ENCODE measurements at places on chromosomes 1 and 21.

DNA sequence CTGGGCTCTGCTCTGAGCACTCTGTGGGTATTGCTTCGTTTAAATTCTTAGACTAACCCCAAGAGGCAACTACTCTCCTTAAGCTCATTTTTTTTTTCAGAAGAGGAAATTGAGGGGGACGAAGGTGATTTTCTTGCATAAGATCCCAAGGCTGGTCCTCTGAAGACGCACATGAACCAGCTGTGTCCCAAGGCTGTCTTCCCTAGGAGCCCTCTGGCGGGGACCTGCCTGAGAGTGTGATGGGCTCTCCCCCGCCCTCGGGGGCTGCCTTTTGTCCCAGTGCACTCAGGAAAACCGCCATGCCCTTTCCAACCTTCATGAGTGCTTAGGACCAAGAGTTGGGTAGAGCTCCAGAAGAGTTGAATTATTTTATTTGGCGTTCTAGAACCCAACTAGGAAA is 21.7 kb downstream of the UMODL1 start:
- DNase-seq: no peak

DNA sequence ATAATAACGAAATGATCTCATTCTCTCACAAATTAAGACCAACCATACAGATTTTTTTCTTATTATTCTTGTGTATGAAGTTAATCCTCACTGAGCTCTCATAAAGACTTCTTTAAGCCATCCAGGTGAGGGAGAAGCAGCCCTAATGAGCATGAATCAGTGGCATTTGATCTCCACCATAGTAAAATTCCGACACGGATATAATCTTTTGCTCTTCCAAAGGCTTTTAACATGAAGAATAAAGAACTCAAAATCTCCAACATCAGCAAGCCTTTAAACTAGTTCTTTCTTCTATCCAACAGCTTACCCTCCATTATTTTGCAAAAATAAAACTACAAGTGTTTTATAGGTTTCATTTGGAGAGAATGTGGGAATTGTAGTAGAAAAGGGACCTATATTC is 714.7 kb upstream of the NEGR1 start:
- DNase-seq: no peak

DNA sequence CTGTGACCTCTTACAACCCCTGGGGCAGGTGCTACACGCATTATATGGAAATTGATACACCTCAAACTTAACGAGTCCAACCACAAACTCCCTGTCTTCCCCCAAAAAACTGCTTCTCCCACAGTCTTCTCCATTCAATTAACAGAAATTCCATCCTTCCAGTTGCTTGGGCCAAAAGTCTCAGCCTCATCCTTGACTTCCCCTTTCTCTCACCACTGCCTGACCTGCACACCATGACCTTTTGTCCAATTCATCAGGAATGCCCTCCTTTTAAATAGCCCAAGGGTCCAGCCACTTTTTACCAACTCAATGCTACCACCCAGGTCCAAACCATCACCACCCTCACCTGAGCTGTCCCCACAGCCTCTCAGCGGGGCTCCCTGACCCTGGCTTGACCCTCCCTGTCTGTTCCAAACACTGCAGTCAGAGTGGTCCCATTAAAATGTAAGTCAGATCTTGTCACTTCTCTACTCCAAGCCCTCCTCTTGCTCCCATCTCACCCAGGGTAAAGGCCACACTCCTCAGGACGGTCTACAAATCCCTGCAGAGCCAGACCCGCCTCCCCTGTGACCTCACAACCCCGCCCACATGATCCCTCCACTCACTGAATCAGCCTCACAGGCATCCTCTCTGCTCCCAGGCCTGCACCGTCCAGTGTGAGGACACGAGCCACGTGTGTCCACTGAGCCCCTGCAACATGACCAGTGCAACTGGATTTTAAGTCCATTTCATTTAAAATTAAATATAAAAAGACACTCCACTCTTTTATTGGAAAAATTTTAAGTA is 18.5 kb downstream of the KCNN3 start:
- no peak for DNase-seq

- DNase-seq: no peak
Measured at GRCh38 chr1:21298981-21299391, 8.7 kb upstream of the ECE1 start.

DNA sequence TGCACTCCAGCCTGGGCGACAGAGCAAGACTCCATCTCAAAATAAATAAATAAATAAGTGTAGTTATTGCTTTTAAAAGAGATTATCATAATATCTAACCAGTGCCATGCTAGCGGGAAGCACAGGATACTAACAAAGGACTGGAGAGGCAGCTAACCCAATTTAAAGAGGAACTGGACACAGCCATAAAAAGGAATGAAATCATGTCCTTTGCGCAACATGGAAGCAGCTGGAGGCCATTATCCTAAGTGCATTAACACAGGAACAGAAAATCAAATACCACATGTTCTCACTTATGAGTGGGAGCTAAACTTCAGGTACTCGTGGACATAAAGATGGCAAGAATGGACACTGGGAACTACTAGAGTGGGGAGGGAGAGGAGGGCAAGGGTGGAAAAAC is 54.9 kb downstream of the TM2D1 start:
- DNase-seq: no peak

DNA sequence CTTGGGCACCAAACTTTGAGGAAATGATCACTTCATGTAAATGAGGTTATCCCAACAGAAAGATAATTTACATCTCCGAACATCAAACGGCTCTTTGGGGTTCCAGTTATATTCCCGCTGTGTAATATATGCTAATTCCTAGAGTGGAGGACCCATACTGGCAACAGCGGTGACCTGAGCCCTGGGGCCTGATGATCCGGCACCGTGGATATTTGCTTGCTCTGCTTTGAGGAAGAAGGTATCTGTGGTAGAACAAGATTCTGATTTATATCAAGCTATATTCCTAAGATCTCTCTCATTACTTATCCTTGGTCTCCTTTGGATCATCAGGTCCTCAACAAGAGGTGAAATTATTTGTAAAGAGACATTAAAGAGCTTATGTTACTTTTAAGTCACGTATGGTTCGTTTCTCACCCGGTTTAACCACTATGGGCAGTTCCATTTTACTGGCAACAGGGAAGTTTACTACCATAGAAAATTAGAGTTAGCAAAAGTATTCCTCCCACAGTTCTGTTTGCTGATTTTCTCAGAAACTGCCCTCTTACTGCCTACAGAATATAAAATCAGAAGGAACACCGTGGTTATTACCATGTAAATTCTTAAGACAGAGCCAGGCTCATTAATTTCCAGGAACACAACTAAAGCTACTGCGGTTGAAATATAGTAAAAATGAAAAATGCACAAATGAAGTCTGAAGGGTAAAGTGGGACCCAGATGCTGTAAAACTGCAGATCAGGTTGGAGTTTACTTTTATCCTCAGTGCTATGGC is 56.7 kb downstream of the MRPL39 start:
- DNase-seq: no peak

DNA sequence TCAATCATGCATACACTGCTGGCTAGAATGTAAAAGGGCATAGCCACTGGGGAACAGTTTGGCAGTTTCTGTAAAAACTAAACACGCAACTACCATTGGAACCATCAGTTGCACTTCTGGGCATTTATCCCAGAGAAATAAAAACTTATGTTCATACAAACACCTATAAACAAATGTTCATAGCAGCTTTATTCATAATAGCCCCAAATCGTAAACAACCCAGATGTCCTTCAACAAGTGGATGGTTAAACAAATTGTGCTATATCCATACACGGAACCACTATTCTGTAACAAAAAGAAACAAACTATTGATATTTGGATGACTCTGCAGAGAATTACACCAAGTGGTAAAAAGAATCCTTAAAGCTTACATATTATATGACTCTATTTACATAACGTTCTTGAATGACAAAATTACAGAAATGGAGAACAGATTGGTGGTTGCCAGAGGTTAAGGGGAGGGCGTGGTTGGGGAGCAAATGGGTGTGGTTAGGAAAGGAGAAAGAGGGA is 22.8 kb downstream of the LACTBL1 start:
- DNase-seq: peak; percentile 40

- peak; percentile 1 for DNase-seq
Measured at GRCh38 chr21:27761623-27762022, 794.7 kb upstream of the ADAMTS5 start.

- peak; percentile 38 for DNase-seq
Measured at GRCh38 chr1:228236744-228237143, 28.9 kb downstream of the OBSCN start.

GRCh38 chr1:27001570-27002360 is 8.3 kb downstream of the TRNP1 start:
- DNase-seq: no peak

DNA sequence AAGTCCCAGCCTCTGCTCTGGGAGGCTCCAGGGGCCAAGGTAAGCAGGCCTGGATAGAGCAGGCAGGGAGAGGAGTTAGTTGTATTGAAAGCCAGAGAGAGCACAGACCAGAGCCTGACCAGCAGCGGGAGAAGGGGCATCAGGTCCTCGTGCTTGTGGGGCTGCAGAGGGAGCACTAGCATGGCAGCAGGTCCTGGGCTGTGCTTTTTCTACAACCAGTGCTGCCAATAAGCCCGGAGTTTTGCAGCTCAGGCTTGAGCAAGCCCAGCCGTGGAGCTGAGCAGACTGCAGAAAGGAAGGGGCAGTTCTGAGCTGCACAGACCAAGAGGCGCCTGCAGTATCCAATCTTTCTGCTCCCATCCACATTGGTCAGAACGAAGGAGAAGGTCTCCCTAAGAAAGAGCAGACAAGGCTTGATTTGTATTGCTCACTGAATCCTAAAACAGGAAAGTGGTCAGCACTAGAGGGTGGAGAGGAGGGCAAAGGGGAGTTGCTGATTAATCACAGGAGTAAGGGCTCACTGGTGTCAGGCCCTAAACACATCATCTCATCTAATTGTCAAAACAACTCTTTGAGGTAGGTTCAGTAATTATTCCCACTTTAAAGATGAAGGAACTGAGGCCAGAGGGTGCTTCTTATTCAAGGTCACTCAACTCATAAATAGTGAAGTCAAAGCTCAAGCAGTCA is 2.7 kb downstream of the DENND2D start:
- no peak for DNase-seq

DNA sequence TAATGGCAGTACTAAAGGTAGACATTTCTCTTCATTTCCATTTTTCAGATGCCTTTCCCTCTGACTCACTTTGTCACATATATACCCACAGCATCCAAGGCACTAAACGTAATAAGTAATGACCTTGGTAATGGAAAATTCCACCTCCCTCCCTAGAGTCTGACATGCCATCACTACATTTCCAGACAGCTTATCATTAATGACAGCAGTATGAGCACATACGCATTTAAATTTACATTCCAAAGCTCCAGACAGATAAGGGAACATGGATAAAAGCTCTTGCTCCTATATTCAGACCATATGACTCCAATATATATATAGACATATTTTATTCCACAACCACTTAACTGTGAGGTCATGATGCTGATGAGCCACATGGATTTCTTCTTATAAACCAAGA is 191.7 kb upstream of the GORAB start:
- DNase-seq: no peak

DNA sequence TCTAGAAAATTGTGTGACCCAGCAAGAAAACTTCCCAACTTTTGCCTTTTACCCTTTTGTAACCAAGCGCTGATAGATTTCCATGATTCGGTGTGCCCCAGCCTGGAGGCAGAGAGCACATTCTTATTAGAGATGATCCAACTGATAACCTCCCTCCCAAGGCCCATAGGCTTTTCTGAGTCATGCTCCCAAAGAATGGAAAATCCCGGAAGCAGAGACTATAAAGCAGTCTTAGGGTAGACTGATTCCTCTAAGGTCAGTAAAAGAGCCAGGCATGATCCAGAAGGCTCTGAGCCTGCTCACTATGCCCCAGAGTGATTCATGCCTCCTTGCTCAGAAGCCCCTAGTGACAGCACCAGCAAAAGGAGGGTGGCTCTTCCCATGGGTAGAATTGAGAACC is 4.3 kb downstream of the CAMK1G start:
- DNase-seq: no peak

GRCh38 chr1:103327054-103327719 is 198.3 kb upstream of the RNPC3 start:
- DNase-seq: no peak

DNA sequence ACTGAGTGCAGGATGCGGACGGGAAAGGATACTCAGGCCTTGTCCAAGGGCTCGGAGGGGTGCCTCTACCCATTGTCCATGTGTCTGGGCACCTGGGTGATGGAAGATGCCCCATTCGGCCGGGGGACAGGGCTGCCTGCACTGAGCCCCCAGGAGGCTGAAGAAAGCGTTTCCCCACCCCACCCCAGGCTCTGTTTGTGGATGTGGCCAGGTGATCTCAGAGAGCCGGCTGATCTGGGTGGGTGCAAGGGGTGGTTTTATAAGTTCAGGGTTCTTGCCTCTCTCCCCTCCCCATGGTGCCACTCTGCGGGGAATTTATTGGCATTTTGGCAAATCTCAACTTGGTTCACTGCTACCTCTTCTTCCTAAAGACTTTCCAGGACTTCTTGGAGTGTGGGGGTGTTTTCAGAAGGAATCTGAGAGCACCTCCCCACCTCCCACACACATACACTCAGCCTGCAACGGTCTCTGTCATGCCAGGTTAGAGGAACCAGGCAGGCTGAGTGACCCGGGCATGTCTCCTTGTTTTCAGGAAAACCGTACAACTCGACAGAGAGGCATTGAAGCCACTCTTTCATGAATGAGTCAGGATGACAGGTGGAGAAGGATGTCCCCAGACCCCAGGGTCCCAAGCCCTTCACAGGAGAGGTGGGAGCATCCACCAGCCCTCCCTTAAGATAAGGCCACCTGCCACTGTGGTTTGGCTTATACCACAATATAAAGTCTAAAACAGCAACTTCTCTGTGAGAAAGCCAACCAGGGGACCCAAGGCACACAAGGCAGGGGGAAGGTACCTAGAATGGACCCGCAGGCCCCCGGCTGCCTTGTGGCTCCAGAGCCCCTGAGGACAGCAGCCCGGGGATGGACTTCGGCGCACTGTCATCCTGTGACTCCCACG is 174.9 kb downstream of the ETS2 start:
- DNase-seq: no peak

- DNase-seq: no peak
Measured at GRCh38 chr1:46449223-46450159, 40.1 kb upstream of the DMBX1 start.

DNA sequence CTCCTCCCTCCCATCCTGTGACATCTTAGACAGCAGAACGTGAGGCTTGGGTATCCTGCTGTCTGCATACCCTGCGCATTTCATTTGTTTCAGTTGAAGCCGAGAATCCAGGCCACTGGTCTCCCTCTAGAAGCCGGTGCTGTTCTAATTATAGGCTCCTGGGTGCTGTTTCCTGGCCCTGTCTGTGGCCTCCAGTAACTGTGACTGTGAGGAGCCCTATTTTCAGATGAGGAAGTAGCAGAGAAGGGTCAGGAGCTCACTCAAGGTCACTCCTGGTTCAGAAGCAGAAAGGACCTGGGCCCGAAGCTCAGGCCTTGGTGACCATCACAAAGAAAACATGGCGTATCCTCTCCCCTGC is 24.0 kb downstream of the COQ8A start:
- DNase-seq: no peak

- DNase-seq: no peak
Measured at GRCh38 chr1:63703701-63704107, 70.1 kb upstream of the ROR1 start.
